DMS 273 treated with DMSO at 0.1 percent for 48 hours (cell line): ENCODE measurements at places on chromosomes 5 and 9.
A peak's percentile ranks its signal among the peaks of the same experiment; 100 is the strongest.

GRCh38 chr9:127937388-127938297, at the start of gene DPM2:
Gene DPM2 (minus strand): TSS chr9:127937854. CDS start chr9:127937820, 34 bp downstream.
- DNase-seq, result peak; percentile 44

- peak; percentile 49 for DNase-seq
Observed at GRCh38 chr5:150497274-150497988, 10.5 kb upstream of the NDST1 start.

- no peak for DNase-seq
Observed at GRCh38 chr5:164332349-164333196, 827.2 kb downstream of the MAT2B start.

GRCh38 chr9:106697390-106697749, 165.6 kb upstream of the ZNF462 start:
- no peak for DNase-seq

DNA sequence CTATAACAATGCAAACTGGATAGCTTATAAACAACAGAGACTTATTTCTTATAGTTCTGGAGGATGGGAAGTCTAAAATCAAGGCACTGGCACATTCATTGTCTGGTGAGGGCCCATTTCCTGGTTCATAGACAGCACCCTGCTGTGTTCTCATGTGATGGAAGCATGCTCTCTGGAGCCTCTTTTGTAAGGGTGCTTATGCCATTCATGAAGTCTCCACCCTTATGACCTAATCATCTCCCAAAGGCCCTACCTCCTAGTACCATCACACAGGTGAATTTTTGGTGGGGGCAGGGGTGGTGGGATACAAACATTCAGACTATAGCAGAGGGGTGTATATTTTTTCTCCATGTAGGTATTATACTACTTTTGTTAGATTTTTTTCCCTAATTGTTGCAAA, 92.4 kb downstream of the UNC13B start:
- DNase-seq, result no peak

GRCh38 chr5:775961-776861, 8.3 kb downstream of the ZDHHC11B start:
- DNase-seq, result no peak

- no peak for DNase-seq
Observed at GRCh38 chr9:122226142-122226757, 2.5 kb downstream of the LHX6 start.
